H1 (cell line): ENCODE measurements at places on chromosomes 4 and X. TPM values are rescaled to one million over a fixed set of nuclear protein-coding genes. Genes with fewer than 3 reads are reported as not detected.

DNA sequence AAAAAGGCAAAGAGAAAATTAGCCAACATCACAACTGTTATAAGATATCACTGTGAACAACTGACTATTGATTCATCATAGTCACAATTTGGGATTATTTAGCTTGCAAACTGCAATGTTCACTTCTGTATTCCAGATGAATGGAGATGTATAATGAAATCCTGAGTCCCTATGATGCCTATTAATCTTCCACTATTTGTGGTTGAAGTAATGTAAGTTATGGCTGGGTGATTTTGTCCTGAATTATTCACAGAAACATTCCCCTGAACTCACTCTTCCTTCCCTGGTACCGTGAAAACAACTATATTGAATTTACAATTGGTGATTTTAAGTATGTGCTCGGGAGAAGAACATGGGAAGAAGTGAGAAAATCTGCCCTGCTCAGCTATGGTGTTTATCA lies 50.8 kb upstream of the NPFFR2 start:
- no peaks in the 10 kb centered on the region for H3K27me3 ChIP-seq
- H3K36me3 ChIP-seq, result no peaks in the 10 kb centered on the region
- no peak for DNase-seq

Gene CENPI
- total RNA-seq, result 20.8 and 22.5 TPM in 2 replicates

GRCh38 chr4:6125103-6125651 lies 75.2 kb downstream of the JAKMIP1 start:
- H3K27ac ChIP-seq, result no peak overlapping the region
- no peak for DNase-seq
- H3K4me1 ChIP-seq, result no peaks in the 10 kb centered on the region
- no peaks in the 10 kb centered on the region for H3K27me3 ChIP-seq
- no peak overlapping the region for H3K4me3 ChIP-seq
- no peaks in the 10 kb centered on the region for H3K36me3 ChIP-seq

- no peaks in the 10 kb centered on the region for H3K36me3 ChIP-seq
- no peak overlapping the region for H3K27ac ChIP-seq
- no peak for DNase-seq
- no peak overlapping the region for H3K4me3 ChIP-seq
- H3K27me3 ChIP-seq, result no peaks in the 10 kb centered on the region
Measured at GRCh38 chr4:155545456-155545855, 121.2 kb upstream of the GUCY1A1 start.

- H3K4me1 ChIP-seq, result peaks cover 2% of the 10 kb centered on the region
- H3K27me3 ChIP-seq, result no peaks in the 10 kb centered on the region
- no peaks in the 10 kb centered on the region for H3K36me3 ChIP-seq
- no peak for DNase-seq
- no peak overlapping the region for H3K4me3 ChIP-seq
- no peak overlapping the region for H3K27ac ChIP-seq
Measured at GRCh38 chr4:151291485-151291884, 14.5 kb downstream of the PRSS48 start.

Gene AMBN
- total RNA-seq, result not detected in 2 replicates

Gene MPP1
- 12.9 and 13.4 TPM in 2 replicates for total RNA-seq

Gene GAB1
- total RNA-seq, result 19.1 and 21.3 TPM in 2 replicates

Gene CCDC160
- total RNA-seq, result 2.4 and 2.6 TPM in 2 replicates

DNA sequence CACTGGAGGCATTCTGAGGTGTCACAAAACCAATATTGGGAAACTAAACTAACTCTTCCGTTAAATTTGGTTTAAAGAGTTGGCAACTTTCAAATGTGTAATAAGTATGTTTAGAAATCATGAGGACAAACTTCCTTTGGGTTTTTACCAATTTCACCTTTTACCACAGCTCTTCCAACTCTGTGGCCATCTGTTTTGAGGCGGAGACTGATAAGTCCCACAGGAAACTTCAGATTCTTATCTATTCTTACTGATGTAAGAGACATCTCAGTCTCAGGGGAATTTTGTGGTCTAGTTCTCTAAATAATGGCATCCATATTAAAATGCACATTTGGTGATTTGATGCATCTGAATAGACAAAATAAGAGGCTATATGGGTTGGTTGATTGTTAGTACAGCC lies 229.2 kb upstream of the AFF2 start:
- DNase-seq, result no peak
- no peaks in the 10 kb centered on the region for H3K27me3 ChIP-seq
- H3K4me1 ChIP-seq, result no peaks in the 10 kb centered on the region
- H3K36me3 ChIP-seq, result no peaks in the 10 kb centered on the region
- H3K4me3 ChIP-seq, result no peak overlapping the region
- no peak overlapping the region for H3K27ac ChIP-seq

Gene MUC7
- total RNA-seq, result not detected in 2 replicates

DNA sequence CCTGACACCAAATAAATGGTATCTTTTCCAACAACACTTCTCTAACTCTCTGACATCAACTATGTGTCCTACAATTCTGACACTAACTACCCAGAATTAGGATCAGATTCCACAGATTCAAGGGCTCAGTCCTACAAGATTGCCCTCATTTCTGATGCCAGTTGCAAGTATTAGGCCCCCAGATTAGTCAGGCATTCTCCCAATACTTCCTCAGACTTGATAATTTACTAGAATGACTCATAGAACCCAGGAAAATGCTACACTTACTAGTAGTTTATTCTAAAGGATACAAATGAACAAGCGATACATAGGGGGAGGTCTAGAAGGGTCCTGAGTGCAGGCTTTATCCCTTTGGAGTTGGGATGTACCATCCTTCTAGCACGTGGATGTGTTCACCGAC lies 8.5 kb downstream of the TIGD2 start:
- H3K4me3 ChIP-seq, result no peak overlapping the region
- H3K27ac ChIP-seq, result no peak overlapping the region
- H3K36me3 ChIP-seq, result no peaks in the 10 kb centered on the region
- no peaks in the 10 kb centered on the region for H3K27me3 ChIP-seq
- no peak for DNase-seq

DNA sequence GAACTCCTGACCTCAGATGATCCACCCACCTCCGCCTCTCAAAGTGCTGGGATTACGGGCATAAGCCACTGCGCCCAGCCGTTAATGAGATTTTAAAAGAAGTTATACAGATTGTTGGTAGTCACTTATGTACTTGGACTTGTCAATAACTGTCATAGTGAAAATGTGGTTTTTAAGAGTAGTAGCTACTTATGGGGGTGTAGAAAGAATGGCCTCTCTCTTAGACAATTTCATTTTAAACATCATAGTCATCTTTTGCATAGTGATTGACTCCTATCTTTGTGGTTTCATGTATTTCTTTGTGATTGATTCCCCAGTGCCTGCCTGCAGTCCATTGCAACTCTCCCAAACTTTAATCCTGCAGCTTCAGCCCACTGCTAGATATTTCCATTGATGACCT lies 17.4 kb downstream of the FAM199X start:
- peaks cover 21% of the 10 kb centered on the region; the same call in 1 of the 2 replicates for H3K36me3 ChIP-seq
- H3K27ac ChIP-seq, result no peak overlapping the region
- no peak for DNase-seq
- no peaks in the 10 kb centered on the region for H3K4me1 ChIP-seq
- no peak overlapping the region for H3K4me3 ChIP-seq
- no peaks in the 10 kb centered on the region for H3K27me3 ChIP-seq

DNA sequence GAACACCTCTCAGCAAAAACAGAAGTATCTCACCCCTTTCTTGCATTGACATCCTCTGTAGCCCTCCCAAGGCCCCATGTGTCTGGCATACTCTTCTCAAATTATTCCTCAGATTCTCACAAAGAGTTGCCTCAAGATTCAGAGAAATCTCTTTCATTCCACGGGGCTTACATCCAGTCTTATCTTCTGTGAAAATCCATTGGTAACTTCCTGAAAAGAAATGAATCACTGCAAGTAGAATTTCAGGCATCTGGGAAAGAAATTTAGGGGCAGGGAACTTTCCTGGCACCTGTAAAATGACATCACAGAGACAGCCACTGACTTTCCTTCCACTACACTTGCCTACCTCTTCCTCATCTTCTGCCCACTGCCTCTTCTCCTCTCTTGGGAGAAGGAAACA lies 182.5 kb upstream of the ARHGEF9 start:
- no peaks in the 10 kb centered on the region for H3K36me3 ChIP-seq
- no peaks in the 10 kb centered on the region for H3K27me3 ChIP-seq
- DNase-seq, result no peak
- H3K4me3 ChIP-seq, result no peak overlapping the region

GRCh38 chr4:108072300-108072699 lies 82.6 kb downstream of the HADH start:
- no peaks in the 10 kb centered on the region; the same call in 1 of the 2 replicates for H3K36me3 ChIP-seq
- H3K27me3 ChIP-seq, result no peaks in the 10 kb centered on the region
- DNase-seq, result no peak
- no peak overlapping the region for H3K4me3 ChIP-seq
- no peaks in the 10 kb centered on the region for H3K4me1 ChIP-seq

GRCh38 chrX:10090319-10090718 lies 66.5 kb upstream of the CLCN4 start:
- H3K27me3 ChIP-seq, result no peaks in the 10 kb centered on the region
- no peak overlapping the region for H3K27ac ChIP-seq
- no peaks in the 10 kb centered on the region for H3K4me1 ChIP-seq
- no peak overlapping the region for H3K4me3 ChIP-seq
- no peak for DNase-seq

Gene LRCH2
- 5.0 and 5.5 TPM in 2 replicates for total RNA-seq

DNA sequence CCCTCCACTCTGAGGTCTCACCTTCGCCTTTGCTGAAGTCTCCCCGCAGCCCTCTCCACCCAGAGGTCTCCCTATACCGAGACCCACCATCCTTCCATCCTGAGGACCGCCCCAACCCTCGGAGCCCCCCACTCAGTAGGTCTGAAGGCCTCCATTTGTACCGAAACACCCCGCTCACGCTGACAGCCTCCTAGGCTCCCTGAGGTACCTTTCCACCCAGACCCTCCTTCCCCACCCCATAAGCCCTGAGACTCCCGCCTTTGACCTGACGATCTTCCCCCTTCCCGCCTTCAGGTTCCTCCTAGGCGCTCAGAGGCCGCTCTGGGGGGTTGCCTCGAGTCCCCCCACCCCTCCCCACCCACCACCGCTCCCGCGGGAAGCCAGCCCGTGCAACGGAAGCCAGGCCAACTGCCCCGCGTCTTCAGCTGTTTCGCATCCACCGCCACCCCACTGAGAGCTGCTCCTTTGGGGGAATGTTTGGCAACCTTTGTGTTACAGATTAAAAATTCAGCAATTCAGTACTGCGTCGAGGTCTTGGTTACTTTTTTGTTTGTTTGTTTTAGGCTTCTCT lies 5.0 kb downstream of the SOD3 start:
- H3K36me3 ChIP-seq, result peaks cover 6% of the 10 kb centered on the region; the same call in 1 of the 2 replicates
- no peak overlapping the region for H3K27ac ChIP-seq
- H3K27me3 ChIP-seq, result peaks cover 30% of the 10 kb centered on the region
- H3K4me1 ChIP-seq, result peaks cover 12% of the 10 kb centered on the region

GRCh38 chr4:114226968-114227760 lies 247.7 kb upstream of the ARSJ start:
- no peaks in the 10 kb centered on the region for H3K27me3 ChIP-seq
- no peaks in the 10 kb centered on the region for H3K36me3 ChIP-seq
- no peak for DNase-seq
- 0 out of 2 replicates have a peak, but pooled peaks cover 2% of the 10 kb centered on the region for H3K4me1 ChIP-seq

Gene PABPC1L2B
- 0.59 and 1.7 TPM in 2 replicates for total RNA-seq

GRCh38 chrX:130095249-130096030 lies 14.9 kb downstream of the ELF4 start:
- H3K27me3 ChIP-seq, result no peaks in the 10 kb centered on the region
- peaks cover 2% of the 10 kb centered on the region for H3K4me1 ChIP-seq
- no peak for DNase-seq
- no peak overlapping the region for H3K27ac ChIP-seq
- H3K4me3 ChIP-seq, result no peak overlapping the region

Gene SPANXA1
- total RNA-seq, result not detected in 2 replicates

DNA sequence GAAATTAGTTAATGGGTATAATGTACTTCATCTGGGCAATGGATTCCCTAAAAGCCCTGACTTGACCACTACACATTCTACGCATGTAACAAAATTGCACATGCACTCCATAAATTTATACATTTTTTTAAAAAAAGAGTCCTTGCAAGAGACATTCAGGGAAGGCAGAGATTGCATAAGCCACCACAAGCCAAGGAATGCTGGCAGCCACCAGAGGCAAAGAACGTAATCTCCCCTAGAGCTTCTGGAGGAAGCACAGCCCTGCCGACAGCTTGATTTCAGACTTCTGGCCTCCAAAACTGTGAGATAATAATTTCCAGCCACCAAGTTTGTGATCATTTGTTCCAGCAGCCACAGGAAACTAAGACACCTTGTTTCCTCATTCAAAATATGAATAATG lies 185.6 kb upstream of the GALNT7 start:
- no peaks in the 10 kb centered on the region for H3K27me3 ChIP-seq
- H3K4me1 ChIP-seq, result no peaks in the 10 kb centered on the region; the same call in 1 of the 2 replicates
- DNase-seq, result no peak

DNA sequence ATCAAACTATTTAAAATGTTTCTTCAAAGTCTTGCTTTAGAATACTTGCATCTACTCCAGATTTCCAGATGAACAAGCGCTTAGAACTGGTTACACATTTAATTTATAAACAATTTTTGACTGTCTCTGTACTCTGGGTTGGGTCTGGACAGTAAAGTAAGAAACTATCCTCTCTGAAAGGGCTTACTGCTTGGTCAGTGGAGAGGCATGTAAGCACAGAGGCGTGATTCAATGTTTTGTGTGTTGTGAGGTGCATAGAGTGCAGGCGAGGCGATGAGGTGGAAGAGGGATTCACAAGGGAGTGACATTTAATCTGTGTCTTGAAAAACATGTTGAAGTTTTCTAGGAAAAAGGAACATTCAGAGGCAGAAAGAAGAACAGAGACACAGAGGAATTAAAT lies 231.4 kb downstream of the VEGFC start:
- H3K36me3 ChIP-seq, result no peaks in the 10 kb centered on the region
- H3K27me3 ChIP-seq, result no peaks in the 10 kb centered on the region
- no peak overlapping the region for H3K27ac ChIP-seq
- no peak for DNase-seq
- no peak overlapping the region for H3K4me3 ChIP-seq
- H3K4me1 ChIP-seq, result no peaks in the 10 kb centered on the region

- H3K4me3 ChIP-seq, result no peak overlapping the region
- H3K27ac ChIP-seq, result no peak overlapping the region
- no peaks in the 10 kb centered on the region for H3K4me1 ChIP-seq
- no peak for DNase-seq
- no peaks in the 10 kb centered on the region for H3K27me3 ChIP-seq
- H3K36me3 ChIP-seq, result no peaks in the 10 kb centered on the region
Measured at GRCh38 chr4:73732759-73733431, 7.5 kb upstream of the CXCL8 start.

Gene PPP4R3C
- total RNA-seq, result not detected in 2 replicates

DNA sequence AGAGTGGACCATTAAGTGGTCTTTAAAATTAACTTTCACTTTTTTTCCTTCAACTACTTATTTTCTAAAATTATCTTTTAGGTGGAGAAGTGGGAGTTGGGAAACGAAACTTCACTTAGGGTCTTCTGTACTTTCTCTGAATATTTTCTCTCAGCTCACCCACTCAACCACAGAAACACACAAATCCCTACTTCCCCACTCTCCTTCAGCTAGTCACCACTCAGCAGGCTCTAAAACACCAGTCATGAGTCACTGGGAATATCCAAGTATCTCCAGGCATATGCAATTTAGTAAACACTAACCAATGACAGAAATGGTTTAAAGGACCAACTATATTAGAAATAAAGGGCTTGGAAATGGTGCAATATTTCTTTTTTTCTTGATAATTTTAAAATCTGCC lies 153.0 kb upstream of the RPS6KA6 start:
- no peak for DNase-seq
- no peaks in the 10 kb centered on the region for H3K4me1 ChIP-seq
- H3K27ac ChIP-seq, result no peak overlapping the region
- H3K36me3 ChIP-seq, result no peaks in the 10 kb centered on the region
- H3K27me3 ChIP-seq, result no peaks in the 10 kb centered on the region
